Mammary epithelial cell (primary cell): ENCODE measurements at places on chromosomes 3 and 15.

DNA sequence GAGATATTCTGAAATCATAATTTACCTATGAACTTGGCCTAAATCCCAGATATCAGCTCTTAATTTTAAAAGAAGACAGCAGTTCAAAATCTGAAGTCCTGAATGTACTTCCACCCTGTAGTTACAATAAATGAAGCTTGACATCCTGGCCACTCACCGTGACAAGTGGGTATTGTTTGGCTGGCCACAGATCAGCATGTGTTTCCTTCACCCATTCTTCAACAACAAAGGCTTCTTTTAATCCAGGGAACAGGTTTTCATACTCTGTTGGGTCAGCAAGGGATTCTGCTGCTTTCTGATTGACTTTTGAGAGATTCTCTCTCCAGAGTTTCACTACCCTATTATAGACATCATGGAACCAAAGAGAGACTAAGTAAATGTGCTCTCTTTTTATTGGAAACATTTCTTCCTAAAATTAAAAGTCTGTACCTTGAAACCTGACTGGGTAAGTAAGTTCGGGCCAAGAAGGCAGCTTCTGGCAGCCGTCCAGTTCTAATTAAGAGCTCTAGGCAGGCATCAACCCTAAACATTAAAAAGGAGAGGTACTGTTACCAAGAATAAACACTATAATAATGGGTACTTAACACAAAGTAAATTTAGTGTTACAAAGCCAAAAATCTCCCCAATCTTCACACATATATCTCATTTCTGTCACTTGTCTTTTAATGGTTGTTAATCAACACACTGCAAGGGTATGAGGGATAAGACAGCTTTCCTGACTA, 15.2 kb downstream of the MRPS22 start:
- DNase-seq: no peak

- DNase-seq: no peak
Measured at GRCh38 chr15:79067072-79067833, 23.3 kb downstream of the RASGRF1 start.

DNA sequence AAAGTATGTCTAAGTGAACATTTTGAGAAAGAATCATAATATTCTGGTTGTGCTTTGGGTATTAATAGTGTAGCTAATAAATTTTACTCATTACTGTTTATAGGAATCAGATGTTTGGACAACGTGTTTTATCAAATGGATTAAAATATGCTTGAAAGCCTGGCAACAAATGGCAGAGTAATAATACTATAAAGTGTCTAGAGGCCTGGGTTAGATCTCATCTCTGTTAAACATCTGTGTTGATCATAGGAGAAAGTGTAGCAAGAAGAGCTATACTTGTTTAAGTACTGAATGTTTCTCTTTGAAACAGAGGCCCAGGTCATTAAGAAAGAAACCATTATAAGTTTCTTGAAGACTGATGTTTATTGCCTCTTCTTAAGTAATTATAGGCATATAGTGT, 30.5 kb downstream of the VPS8 start:
- no peak for DNase-seq

DNA sequence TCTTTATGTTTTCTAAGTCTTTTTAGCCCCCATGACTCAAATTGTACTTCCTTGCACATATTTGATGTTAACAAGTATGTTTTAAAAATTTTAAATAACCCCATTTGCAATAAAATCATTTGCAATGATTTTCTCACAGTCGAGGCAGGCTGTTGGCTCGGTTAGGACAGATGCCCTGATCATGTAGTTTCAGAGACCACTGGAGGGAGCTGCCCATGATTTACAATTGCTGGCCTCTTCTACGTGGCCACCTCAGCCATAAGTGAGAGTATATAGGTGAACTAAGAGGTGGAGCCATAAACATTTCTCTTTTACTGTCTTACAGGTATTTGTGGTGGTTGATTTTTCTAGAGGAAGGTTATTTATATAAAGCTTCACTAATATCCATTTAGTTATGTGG, 1.7 kb downstream of the DTWD1 start:
- no peak for DNase-seq

- DNase-seq: peak; percentile 82
Measured at GRCh38 chr3:64975147-64975546, 287.3 kb upstream of the ADAMTS9 start.

GRCh38 chr3:149371723-149372114, 5.7 kb downstream of the TM4SF1 start:
- no peak for DNase-seq

DNA sequence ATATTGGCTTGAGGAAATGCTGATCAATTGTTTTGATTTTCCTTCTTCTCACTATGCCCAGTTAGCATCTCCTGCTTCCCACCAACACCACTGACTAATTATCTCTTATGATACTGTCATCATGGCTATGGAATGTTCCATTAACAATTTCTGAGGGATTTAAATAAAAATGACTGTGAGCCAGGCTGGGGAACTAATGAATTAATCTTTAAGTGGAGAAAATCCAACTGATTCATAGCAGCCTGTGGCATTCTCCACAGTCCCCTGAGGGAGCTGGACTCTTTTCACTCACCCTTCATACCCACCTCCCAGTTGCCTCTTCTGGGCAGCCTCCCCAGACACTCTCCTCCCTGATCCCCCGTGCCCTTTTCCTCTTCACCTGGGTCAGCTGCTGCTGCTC, 353.6 kb downstream of the CLSTN2 start:
- DNase-seq: peak; percentile 32

DNA sequence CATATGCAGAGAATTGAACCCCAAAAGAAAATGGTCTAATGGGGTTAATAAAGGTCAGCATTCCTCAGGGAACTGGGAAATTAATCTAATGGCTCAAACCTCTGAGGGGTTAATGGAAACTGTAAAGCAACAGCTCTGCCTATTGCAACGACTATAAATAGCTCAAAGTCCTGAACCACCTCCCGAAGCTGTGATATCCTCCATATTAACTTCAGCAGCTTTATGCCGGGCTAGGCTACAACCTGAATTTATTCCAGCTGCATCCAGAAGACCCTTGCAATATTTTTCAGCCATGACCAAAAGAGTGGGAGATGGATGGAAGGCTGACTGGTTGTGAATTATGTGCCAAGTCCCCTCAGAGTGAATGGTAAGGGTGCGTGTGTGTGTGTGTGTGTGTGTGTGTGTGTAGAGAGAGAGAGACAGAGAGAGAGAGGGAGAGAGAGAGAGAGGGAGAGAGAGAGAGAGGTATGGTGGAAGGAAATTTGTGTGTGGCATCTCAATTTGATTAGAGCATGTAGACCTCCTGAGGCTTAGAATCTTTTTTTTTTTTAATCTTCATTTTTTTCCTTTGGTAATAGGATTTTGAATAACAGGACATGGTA, 109.9 kb downstream of the PDCD6IP start:
- no peak for DNase-seq

DNA sequence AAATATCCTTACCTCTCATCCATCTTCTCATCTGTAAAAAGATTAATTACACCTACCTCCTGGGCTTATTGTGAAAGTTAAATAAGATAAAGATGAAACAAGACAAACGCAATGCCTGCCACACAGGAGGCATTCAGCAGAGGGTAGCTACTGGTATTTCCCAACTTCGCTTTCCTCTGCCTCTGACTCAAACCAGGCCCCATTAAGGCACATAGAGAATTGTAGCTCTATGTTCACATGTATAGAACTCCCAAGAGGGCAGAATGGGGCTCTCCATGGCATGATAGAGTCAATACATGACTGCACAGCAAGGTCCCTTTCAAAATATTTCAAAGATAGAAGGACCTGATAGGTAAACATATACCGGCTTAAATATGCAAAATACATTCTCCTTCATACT, 1.4 kb downstream of the LYSMD2 start:
- DNase-seq: no peak

GRCh38 chr3:64664397-64664796, 23.4 kb downstream of the ADAMTS9 start:
- no peak for DNase-seq

GRCh38 chr3:146532406-146532805, 12.0 kb downstream of the PLSCR1 start:
- DNase-seq: no peak

DNA sequence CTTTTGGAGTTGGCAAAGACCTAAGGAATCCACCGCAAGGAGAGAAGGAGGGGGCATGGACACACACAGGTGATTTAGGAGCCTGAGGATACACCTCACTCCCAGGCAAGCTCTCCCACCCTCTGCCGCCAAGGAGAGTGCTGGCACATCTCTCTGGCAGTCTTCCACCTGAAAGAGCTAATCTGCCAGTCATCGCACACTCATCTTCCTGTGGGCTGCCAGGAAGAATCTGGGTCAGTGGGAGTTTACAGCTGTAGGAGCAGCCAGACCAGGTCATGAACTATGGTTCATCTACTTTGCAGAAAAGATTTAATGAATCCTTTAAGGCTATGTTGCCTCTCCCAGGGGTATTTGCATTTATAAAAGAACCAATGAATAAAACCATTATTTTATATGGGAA, 170.6 kb upstream of the TSC22D2 start:
- peak; percentile 94 for DNase-seq

DNA sequence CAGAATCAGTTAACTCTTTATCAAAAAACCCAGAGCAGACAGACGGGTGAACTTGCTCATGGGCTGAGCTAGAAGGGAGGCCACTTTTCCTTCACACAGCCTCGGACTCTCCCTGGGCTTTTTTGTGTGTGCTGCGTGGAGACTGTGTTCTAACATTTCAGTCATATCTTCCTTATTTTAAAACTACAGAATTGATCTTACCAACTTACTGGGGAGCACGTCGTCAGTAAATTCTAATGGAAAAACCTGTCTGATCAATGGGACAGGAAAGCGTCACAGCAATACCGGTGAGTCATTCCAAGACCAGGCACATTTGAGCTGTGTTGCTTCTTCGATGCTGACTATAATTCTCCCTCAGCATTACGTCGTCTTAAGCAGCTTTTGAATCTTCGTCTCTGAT, 145.1 kb downstream of the LPP start:
- DNase-seq: no peak

GRCh38 chr15:65939901-65940617, 70.8 kb downstream of the RAB11A start:
- peak; percentile 85 for DNase-seq

- DNase-seq: no peak
Measured at GRCh38 chr3:120850381-120851295, 57.4 kb upstream of the STXBP5L start.

DNA sequence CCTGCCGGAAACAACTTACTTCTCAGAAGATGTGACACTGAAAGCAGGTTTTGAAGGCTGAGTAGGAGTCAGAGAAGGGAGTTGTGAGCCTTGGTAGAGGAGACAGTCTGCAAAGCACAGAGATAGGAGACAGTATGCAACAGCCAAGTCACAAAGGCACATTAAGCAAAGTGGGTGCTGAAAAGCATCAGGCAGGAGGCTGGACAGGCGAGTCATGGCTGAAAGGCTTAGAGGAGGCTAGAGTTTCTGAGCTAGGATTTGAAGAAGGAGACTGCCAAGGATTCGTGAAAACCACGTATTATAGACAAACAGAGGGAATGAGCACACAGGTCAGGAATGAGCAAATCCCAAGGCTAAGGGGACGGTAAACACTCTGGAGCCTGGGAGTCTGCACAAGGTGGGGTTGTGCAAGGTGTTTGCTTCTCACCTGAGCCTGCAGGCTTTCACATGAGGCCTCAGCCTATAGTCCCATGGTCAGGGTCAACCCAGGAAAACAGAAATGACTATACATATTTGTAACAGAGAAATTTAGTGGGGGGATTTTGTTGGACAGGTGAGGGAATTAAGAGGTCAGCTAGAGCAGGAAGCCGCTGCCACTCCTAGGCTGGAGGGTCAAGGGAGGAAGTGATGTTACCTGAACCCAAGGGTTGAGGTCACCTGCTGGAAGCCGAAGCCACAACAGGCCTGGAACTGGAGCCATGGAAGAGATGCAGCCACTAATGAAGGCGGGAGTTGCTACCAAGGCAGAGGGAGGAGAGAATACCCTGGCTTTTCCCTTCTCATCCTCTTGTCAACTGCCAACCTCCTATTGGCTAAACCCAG, 23.1 kb upstream of the TRIM71 start:
- DNase-seq: no peak

DNA sequence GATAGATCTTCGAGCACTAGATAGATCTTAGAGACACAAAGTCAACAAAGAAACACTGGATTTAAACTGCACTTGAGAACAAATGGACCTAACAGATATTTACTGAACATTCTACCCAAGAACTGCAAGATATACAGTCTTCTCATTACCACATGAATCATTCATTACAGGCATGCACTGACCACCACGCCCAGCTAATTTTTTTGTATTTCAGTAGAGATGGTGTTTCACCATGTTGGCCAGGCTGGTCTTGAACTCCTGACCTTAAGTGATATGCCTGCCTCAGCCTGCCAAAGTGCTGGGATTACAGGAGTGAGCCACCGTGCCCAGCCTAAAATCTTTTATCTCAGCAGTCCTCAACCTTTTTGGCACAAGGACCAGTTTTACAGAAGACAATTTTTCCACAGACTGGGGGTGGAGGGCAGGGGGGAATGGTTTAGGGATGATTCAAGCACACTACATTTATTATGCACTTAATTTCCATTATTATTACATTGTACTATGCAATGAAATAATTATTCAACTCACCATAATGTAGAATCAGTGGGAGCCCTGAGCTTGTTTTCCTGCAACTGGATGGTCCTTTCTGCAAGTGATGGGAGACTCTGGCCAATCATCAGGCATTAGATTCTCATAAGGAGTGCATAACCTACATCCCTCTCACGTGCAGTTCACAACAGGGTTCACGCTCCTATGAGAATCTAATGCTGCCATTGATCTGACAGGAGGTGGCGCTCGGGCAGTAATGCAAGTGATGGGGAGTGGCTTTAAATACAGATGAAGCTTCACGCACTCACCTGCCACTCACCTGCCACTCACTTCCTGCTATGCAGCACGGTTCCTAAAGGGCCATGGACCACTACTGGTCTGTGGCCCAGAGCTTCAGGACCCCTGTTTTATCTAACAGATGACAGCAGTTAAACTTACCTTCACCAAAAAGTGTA, 21.7 kb downstream of the CSNK1G1 start:
- peak; percentile 48 for DNase-seq

- DNase-seq: no peak
Measured at GRCh38 chr3:119588112-119588511, 8.8 kb downstream of the ADPRH start.

- DNase-seq: peak; percentile 35
Measured at GRCh38 chr3:25033407-25034029, 394.5 kb upstream of the RARB start.

DNA sequence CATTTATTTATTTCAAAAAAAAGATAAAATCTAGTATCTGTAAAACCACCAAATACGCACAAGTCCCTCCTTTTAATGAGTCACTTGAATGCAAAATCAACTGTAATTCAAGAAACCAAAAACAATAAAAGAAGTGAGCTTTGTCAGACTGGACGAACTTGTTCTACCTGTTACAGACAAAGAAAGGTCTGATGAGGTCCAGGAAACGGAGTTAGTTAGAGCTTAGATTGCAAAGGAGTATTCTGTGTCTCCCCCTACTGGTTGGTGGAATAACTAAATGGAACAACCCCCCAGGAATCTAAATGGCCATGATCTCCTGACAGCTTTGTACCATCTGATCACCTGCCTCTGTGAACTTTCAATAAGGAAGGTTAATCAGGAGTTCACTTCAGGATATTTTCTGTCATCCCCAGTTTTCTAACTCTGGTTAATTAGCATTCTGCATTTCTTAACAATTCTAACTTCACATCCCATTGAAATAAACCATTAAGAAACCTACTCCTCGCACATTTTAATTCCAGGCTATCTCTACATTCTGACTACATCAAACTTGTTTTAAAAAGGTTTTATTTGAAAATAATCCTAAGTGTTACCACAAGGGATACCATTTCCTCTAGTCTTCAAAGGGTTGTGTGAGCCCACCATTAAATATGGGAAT, 333.0 kb upstream of the SATB1 start:
- DNase-seq: peak; percentile 92

GRCh38 chr15:52421029-52421428, 107.7 kb downstream of the MYO5A start:
- no peak for DNase-seq
